ENCODE measurements at places on chromosomes 7 and 10. TPM values are rescaled to one million over a fixed set of nuclear protein-coding genes. Genes with fewer than 3 reads are reported as not detected.

Gene CHPF2
- polyA plus RNA-seq: 22.1 TPM

Gene FFAR4
- polyA plus RNA-seq: not detected

Gene VWC2
- 4.6 TPM for polyA plus RNA-seq

Gene FAM13C
- 89.3 TPM for polyA plus RNA-seq

Gene AIMP2
- 41.5 TPM for polyA plus RNA-seq

Gene TEX47
- polyA plus RNA-seq: not detected

Gene SCART1
- polyA plus RNA-seq: 6.1 TPM

Gene OGDH
- polyA plus RNA-seq: 16.9 TPM

Gene BLNK
- not detected for polyA plus RNA-seq

Gene RRP12
- polyA plus RNA-seq: 9.7 TPM

Gene MET
- polyA plus RNA-seq: not detected

Gene ITIH5
- polyA plus RNA-seq: 0.28 TPM

Gene ZCCHC24
- not detected for polyA plus RNA-seq

Gene SH3PXD2A
- polyA plus RNA-seq: 5.2 TPM

Gene IGF2BP3
- polyA plus RNA-seq: 29.6 TPM

Gene SCIN
- not detected for polyA plus RNA-seq

Gene ABCB4
- polyA plus RNA-seq: not detected

Gene AP1S1
- 344 TPM for polyA plus RNA-seq

Gene LEP
- polyA plus RNA-seq: not detected

Measured in neural cell (in vitro differentiated cells).